ENCODE measurements at places on chromosomes 2 and 18. TPM values are rescaled to one million over a fixed set of nuclear protein-coding genes. Genes with fewer than 3 reads are reported as not detected.

The FHOD3 gene
- total RNA-seq = 14.7 TPM

The GAREM1 gene
- 15.1 TPM for total RNA-seq

The TRMT61B gene
- 18.1 TPM for total RNA-seq

The LCT gene
- total RNA-seq = not detected

The FAM168B gene
- 92.5 TPM for total RNA-seq

The CTAGE1 gene
- not detected for total RNA-seq

The DSG1 gene
- total RNA-seq = 0.72 TPM

The GALNT5 gene
- total RNA-seq = 27.0 TPM
